GM03348 (cell line): ENCODE measurements at places on chromosomes 5 and 9.

DNA sequence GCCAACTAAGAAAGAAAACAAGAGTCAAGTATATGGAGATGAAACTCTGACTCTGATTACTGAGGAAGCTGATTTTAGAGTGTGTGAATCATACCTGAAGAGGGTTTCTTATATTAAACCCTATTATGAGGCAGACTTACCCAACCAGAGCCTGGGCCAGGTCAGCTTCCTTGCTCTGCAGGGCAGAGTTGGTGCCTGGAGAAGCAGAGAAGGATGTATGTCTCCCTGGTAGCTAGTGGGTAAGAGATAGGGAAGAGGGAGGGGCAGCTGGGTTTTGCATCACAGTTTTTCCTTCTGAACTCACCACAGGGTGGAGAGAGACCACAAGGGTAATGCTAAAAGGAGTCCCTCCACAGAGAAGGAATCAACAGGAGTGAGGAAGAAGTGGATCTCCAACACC lies 104.1 kb downstream of the CMYA5 start:
- no peak for DNase-seq

- no peak for DNase-seq
Measured at GRCh38 chr5:167823405-167823804, 468.0 kb upstream of the WWC1 start.

- DNase-seq = no peak
Measured at GRCh38 chr9:20290257-20290656, 332.0 kb downstream of the MLLT3 start.

DNA sequence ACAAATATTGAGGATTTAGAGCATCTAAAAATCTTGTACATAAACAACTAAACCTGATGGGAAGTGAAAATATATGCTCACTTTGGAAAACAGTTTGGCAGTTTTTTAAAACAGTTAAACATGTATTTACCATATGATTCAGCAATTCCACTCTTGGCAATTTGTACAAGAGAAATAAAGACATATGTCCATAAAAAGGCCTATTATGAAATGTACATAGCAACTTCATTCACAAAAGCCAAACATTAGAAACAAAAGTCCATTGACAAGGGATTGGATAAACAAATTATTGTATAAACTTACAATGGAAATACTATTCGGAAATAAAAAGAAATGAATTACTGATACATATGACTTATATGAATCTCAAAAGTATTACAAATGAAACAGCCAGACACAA lies 196.2 kb upstream of the SLC24A2 start:
- no peak for DNase-seq

DNA sequence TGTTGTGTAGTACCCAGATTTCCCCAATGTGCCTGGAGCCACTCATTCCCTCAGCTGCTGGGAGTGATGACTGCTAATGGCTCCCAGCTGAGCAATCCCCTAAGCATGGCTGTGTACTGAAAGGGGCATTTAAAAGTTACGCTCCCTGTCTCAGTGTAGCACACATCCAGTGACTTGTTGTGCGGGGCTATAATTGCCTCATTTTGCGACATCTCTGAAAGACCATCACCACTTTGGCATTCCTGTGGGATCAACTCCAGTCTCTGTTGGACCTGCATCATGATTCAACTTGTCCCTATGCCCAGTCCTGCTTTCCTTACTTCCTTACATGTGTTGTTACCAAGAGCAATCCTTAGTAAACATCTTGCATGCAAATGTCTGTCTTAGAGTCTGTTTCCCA lies 201.2 kb upstream of the MPDZ start:
- no peak for DNase-seq

GRCh38 chr5:88999853-89000252 lies 116.9 kb upstream of the MEF2C start:
- DNase-seq = no peak

GRCh38 chr9:4144869-4145268 lies 155.0 kb downstream of the GLIS3 start:
- no peak for DNase-seq

- DNase-seq = peak; percentile 76
Measured at GRCh38 chr5:93677359-93677891, 64.0 kb downstream of the POU5F2 start.

DNA sequence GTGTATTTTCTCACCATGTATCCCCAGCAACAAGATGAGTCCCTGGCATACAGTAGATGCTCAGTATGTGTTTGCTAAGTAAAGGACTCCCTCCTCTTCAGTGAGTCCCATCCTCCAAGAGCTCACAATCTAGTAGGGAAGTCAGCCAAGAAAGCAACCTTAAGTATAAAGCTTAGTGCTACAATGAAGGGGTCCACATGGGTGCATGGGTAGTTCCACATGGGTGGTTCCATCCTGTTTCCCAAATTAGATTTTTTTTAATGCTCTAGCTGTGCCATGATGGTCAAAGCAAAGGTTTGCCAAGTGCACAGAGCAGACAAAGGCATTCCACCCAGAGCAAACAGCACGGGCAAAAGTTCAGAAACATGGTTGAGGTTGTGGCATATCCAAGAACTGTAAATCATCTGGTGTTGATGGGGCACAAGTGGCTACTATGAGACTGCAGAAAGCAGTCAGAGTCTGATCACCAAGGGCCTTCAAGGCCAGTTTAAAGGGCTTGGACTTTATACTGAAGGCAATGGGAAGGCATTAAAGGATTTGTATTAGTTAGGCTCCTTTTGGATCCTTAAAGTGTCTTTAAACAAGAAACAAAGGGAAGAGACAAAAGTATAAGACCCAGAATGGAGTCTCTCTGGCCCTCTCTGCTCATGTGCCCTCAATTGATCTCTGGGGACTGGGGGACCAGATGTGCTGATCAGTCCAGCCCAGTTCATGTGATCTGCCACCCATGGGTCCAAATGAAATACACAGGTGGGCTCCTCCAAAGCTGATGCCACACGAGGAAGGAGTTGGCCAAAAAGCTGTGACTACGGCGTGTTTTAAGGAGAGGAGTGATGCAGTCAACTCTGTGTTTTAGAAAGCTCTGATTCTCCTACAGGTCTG lies 9.0 kb upstream of the CPLX2 start:
- DNase-seq = no peak

DNA sequence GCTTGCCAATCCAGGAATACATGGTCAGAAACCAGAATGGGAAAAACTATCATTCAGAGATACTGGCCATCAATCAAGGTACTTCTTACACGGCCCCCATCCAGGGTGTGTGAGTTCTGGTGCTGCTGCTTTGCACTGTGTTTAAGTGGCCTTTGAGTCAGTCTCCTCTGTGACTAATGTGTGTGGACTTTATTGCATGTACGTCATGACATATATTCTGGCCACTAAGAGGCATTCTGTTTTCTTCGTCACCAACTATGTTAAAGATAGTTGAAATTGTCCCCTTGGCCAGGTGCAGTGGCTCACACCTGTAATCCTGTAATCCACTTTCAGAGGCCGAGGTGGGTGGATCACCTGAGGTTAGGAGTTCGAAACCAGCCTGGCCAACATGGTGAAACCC lies 8.5 kb downstream of the EXOSC3 start:
- no peak for DNase-seq

DNA sequence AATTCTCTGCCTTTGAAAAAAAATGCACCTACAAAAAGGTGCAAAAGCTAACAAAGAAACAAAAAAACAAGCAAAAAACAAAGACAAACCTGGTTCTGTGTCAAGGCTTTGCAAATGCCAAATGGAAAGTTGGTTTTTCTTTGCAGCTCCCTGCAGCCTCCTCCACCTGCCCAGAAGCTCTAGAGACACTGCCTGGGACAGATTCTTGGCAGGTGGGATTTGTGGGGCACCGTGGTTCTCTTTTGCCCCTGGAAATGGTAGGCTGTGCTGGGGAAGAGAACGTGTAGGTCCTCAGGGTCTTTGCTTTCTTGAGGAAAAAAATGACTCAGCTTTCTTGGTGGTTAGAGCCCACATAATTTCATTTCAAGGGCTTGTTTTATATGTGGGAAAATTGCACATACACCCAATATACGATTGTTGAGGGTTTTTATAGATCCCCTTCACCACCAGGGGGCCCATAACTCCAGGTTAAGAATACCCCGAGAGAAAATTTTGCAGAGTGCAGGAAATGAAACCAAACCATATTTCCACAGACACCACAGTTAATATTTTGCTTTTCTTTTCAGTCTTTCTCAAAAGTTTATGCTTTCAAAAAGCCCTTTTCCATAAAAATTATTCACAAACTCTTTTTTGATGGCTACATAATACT lies 58.7 kb downstream of the NXNL2 start:
- DNase-seq = peak; percentile 78

DNA sequence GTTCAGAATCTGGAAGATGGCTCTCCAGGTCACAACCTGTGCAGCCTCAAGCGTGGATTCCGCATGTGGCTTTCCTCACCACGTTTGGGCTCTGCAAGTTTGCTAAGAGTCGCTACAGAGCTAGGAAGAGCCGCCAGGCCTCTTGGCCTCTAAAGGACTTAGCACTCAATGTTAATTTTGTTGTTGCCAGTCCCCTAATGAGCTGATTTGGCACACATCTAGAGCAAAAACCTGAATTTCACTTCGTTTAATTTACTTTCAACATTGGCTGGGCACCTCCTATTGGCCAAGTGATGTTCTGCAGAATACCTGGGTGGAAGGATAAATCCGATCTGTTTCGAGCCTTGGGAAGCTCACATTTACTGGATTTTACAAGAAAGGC lies 65.8 kb upstream of the UNC5A start:
- DNase-seq = no peak

DNA sequence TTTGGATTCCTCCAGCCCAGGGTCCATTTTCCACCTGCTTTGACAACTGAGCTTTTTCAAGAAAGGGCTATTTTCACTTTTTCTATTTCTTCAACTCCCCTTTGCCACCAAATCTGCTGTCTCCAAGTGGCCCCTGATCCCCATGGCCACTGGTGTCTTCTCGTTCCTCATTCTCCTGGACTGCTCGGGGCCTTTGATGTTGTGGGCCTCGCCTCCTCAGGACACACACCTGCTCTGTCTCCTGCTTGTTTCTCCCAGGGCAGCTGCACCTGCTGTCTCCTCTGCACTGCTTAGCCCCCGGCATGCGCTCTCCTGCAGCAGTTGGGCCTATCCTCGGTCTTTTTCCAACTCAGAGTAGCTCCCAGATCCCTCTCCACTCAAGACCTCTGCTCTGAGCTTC lies 16.3 kb upstream of the NANS start:
- DNase-seq = no peak

GRCh38 chr5:2715856-2716255 lies 35.6 kb downstream of the IRX2 start:
- no peak for DNase-seq

GRCh38 chr5:85320495-85320894 lies 935.8 kb upstream of the EDIL3 start:
- DNase-seq = no peak

- peak; percentile 26 for DNase-seq
Measured at GRCh38 chr5:143023411-143024096, 253.4 kb downstream of the ARHGAP26 start.

GRCh38 chr9:105282870-105283621 lies 38.6 kb downstream of the SLC44A1 start:
- DNase-seq = no peak

GRCh38 chr5:14834584-14835550 lies 36.7 kb downstream of the ANKH start:
- DNase-seq = no peak

DNA sequence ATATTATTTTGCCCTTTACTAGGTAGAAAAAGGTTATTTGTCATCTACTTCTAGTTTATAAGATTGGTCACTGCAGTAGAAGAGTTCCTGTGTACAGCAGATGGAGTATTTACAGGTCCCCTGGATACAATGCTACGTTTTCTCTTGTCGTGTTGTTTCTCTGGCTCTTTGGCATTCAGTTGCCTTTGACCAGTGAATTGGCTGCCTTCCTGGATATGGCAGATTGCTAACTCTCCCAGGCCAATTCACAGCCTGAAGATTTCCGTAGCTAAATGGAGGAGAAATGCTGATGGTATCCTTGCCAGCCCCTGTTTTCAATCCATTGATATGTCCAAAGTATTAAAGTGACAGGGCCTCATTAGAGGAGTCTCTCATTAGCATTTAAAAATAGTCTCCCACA lies 32.5 kb upstream of the GNAQ start:
- DNase-seq = peak; percentile 10

GRCh38 chr5:5572976-5573797 lies 150.7 kb downstream of the ICE1 start:
- no peak for DNase-seq

DNA sequence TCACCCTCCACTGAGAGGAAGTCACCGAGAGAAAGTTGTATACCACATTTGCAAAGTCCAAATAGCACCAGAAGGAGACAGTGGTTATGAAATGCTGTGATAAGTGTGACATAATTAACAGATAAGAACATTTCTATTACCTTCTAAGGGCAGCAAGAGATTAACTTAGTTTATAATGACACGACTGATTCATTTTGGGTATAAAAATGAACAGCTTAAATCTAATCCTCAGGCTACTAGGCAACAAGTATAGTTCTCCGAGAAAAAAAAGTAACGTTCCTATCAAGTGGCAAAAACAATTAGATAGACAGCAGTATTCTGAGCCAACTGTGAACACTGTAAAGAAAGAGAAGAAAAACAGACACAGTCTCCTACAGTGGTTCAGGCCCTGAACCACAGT lies 431.2 kb upstream of the GRAMD2B start:
- DNase-seq = no peak

DNA sequence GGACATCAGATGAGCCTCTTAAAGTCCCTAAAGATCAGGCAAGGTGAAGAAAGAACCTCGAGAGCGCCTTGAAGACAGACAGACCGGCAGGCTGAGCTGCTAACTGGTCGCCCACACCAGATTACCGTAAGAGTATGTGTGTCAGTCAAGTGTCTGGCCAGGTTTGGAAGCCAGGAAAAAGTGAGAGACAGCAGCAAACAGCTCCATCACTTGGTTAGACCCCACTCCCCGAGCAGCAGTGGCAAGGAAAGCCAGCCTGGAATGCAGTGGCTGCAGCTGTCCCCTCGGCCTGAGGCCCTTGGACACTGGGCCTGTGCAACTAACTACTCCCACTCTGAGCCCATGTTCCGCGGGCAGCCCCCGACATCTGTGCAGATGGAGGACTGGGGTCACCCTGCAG lies 214.1 kb downstream of the DIRAS2 start:
- no peak for DNase-seq

DNA sequence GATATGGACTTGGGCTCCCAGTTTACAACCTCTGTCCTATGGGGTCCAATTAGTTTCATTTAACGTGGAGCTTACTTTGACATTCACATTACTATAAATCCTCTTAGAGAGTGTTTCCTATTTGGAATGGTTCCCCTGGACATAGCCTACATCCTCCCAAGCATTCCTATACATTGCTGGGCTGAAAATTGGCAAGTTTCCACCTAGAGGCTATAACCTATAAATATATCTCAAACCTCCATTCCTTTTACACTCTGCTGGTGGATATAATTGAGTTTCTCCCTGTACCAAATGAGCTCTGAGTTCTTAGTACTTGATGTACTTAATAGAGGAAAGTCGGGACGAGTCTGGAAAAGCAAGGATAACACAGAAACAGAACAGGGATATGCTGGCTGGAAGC lies 172.8 kb downstream of the ASTN2 start:
- DNase-seq = no peak
